Forelimb muscle (tissue), 1 donor: ENCODE measurements at places on chromosomes 16 and 17.

DNA sequence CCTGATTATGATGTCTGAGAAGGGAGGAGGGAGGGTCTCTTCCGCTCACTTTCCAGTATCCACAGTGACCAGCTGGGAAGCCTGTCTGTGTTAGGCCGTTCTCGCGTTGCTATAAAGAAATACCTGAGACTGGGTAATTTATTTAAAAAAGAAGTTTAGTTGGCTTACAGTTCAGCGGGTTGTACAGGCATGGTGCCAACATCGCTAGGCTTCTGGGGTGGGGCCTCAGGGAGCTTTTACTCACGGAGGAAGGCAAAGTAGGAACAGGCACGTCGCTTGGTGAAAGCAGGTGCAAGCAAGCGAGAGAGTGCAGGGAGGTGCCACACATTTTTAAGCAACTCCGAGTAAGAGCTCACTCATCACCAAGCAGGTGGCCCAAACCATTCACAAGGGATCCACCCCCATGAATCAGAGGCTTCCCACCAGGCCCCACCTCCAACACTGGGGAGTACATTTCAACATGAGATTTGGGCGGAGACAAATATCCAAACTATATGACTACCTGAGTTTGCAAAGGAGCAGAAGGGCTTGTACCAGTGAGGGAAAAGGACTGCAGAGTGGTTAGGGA lies 137.5 kb downstream of the CCDC182 start:
- no peak for DNase-seq

DNA sequence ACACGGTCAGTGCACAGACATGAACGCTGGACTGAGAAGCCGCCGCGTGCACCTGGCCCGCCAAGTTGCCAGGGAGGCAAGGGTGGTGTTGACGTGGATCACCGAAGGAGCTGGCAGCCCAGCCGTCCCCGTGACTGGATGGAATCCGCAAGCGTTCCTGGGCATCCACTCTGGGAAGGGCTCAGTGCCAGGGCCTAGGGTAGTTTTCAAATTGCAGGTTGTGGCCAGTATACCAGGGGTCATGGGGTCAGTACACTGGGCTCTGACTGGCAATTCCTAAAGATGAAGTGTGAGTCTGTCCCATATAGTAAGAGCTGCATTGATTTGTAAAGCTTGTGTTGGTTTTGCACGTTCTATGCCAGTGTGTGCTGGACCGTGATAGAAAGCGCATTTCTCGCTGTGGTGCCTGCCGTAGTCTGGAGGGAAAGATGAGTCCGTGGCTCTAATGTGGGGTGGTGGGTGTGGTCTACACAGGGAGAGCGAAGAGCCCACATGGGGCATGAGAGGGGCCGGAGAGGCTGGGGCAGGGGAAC lies 21.1 kb upstream of the METRNL start:
- DNase-seq = no peak

- no peak for DNase-seq
These were observed 11.0 kb downstream of the SIAH1 start for GRCh38 chr16:48374255-48374654.

- DNase-seq = no peak
These were observed 7.2 kb upstream of the GRB2 start for GRCh38 chr17:75412455-75413317.

DNA sequence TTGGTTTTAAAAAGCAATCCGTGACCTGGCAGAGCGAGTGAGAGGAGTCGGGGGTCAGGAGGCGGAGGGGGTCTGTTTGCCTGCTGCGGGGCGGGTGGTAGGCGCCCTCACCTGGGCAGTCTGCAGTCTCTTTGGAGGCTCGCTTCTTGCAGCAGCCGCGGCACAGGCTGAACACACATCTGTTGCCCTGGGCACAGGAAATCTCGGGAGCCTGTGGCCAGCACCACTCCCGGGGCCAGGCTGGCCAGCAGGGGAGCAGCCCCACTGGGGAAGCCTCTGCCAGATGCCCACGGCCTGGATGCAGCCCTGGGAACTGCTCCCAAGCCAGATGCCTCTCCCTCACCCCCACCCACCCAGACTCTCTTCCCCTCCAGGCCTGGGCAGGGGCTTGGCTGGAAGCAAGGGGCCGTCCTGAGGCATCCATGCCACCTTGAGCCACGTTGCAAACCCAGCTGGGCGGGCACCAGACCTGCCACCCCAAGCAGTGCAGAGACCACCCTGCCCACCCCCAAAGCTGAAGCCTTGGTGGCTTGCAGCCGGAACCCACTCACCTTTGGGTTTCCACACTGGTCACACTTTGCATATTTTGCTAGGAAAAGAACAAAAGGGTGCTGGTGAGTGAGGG lies 6.6 kb downstream of the GPS1 start:
- DNase-seq = no peak

GRCh38 chr16:54412037-54412436 lies 125.5 kb upstream of the IRX3 start:
- no peak for DNase-seq

GRCh38 chr16:86905302-86905701 lies 327.0 kb downstream of the FOXL1 start:
- no peak for DNase-seq

GRCh38 chr16:89953671-89954406 lies 5.3 kb downstream of the DEF8 start:
- DNase-seq = no peak

DNA sequence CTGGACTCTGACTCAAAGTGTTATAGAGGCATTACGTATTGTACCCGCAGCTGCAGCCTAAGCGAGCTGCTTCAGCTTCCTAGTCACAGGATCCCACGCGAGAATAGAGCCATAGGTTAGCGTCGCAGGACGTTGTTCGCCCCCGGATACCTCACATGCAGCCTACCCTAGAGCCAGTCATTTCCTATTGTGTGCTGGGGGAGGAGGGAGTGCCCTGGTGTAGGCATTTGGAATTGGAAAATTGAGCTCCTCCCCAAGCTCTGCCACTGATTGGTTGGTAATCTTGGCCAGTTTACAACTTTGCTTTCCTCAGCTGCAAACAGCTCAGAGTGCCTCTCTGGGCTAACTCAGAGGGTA lies 530 bp downstream of the NAA60 start:
- DNase-seq = no peak

- DNase-seq = no peak
These were observed 648 bp upstream of the ERCC4 start for GRCh38 chr16:13919330-13919682.

DNA sequence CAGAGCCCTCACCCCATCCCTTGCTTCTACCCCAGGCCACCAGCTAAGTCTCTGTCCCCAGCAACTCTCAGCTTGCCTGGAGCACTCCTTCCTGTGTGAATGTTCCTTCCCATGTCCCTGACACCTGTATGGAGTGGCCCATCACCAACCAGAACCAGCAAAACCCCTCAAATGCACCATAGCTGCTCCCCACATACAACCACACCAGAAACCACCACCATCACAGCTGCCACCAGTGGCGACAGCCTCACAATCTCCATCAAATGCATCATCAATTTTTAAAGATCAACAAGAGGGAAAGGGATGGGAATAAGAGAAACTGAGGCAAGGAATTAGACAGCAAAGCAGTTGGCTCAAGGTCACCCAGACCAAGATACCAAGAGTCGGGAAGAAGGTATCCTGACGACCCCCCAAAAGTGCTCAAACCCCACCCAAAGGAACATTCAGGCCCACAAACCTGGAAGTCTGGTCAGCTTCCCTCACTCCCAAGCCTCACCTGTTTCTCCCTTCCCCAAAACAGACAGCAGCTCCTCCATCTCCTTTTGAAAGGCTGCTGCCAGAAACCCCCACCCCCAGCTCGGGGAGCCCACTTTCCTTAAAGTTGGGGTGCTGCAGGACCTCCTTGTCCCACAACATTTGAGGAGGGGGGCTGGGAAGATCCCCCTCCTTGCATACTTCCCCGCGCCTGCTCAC lies 1.8 kb downstream of the SRCIN1 start:
- DNase-seq = no peak

GRCh38 chr17:1573932-1574696 lies 11.5 kb upstream of the PITPNA start:
- DNase-seq = no peak

DNA sequence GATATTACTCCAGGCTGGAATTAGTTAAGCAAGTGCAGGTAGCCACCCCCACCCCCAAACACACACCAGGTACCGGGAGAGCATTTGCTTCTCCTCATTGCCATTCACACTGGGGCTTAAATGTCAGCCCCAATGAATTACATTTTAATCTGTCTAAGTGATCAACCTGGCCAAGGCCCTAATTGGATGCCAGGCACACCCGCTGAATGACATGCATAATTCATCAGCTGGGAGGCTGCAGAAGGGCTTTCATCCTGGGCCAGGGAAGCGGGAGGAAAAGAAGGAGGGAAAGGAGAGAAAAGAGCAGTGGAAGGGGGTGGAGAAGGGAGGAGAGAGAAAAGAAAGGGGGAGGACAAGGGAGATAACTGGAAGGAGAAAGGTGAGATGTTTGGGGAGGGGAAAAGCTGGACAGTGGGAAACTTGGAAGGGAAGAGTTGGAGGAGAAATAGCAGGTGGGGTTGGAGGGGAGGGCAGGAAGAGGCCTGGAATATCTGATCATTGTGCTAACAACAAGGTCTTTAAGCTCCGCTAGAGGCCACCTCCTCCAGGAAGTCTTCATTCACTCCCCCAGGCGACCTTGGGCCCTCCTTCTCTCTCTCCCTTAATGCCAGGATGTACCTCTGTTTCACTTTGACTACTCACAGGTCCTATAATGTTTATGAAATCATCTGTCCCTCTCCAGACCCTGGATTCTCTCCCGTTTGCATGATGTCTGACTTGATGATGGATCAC lies 40.1 kb upstream of the CES5A start:
- DNase-seq = no peak

- no peak for DNase-seq
These were observed 17.6 kb upstream of the PHF12 start for GRCh38 chr17:28968914-28969295.

DNA sequence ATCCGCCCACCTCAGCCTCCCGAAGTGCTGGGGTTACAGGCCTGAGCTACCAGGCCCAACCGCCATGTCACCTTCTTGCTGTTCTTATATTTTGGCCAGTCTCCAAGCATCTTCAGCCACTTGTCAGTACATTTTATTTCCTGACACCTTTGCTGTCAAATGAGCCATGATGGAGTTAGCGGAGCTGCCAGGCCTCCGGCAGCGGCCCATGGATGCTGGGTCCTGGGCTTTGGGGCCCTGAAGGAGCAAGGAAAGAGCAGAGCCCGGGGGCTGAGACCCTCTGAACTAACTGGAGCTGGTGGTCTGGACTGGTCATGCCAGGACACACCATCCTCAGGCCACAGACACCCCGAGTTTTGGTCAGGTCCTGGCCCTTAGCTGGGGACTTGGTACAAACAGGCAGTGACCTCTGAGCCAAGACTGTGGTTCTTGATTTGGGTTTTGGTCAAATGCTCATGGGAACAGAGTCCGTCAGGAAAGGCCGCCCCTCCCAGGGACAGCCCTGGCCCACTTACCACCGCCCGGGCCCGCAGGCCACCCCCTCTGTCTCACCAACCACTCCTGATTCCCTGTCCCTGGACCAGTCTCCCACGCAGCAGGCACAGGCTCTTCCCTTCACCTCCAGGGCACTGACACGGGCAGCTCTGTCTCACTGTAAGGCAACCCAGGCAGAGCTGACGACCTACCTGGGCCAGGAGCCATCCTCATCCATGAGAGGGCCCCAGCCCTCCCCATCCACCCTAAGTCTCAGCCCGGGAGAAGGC lies 42.0 kb downstream of the TNFRSF13B start:
- no peak for DNase-seq

GRCh38 chr17:72370819-72371218 lies 250.0 kb downstream of the SOX9 start:
- no peak for DNase-seq

GRCh38 chr16:85635545-85636140 lies 22.5 kb downstream of the GSE1 start:
- DNase-seq = no peak

GRCh38 chr17:77141846-77142449 lies 1.2 kb downstream of the SEC14L1 start:
- DNase-seq = no peak

GRCh38 chr17:31856750-31857149 lies 2.3 kb downstream of the COPRS start:
- no peak for DNase-seq

- no peak for DNase-seq
These were observed 168.9 kb upstream of the NOG start for GRCh38 chr17:56424543-56425044.

DNA sequence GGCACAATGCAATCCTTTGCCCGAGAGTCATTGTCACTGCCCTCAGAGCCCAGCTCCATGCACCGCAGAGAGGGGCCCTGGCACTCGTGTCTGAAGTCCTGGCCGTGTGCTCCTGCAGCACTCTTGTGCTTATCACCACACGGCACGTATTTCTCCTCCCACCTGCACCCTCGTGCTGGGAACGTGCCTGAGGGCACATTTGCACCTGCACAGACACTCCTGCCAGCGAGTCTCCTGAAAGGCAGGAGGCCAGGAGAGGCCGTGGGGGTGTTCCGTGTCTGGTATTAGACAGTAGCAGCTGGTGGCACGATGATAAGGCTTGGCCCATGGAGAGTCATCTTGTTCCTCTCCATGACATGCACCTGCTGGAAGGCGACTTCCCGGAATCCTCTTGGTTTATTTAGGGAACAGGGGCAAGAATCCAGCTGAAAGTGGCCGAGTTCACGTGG lies 3.4 kb upstream of the ACSF3 start:
- DNase-seq = no peak

- DNase-seq = no peak
These were observed 7.3 kb downstream of the NT5C start for GRCh38 chr17:75124041-75124818.

DNA sequence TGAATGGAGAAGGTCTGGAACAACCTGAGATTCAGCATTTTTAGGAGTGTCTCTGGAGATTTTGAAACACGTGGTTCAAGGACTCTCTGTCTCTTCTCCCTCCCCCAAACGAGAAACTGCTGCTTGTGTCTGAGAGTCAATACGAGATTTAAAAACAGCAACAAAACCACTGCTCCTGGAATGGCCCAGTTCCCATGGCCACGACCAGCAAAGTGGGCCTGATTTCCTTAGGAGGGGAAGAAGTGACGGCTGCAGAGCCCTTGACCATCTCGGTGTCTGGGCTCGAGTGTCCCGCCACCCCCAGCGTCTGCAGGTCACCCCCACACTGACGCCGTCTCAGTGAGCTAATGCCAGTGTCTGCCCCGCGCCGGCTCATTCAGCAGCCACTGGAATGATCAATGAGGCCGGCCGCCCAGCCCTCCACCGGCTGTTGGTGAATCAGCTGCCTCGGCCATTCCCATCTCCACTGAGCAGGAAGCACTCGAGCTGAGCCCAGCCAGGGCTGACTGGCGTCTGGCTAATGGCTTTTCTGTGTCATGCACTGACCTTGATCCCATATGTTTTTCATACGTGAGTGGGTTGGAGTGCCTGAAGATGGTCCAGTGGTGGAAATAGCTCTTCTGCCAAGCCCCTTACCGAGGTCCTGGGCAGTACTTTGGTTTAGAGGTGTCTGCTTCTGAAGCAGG lies 151.8 kb downstream of the PITPNC1 start:
- no peak for DNase-seq

DNA sequence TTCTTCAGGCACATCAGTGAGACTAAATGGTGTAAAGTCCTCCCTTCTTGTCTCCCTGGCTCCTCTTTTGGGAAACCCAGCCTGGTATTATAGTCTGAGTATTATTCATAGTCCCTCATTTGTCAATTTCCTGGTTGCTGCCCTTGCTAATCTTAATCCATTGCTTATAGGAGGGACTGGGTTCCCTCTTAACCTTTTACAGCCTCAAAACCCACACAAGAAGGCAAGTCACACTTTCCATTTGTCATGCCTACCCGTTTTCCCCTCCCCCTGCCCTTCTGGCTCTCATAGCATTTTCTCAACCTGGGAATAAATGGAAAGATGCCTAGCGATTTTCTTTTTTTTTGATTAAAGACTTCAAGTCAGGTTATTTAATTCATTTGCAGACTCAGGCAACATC lies 124.8 kb downstream of the MAP2K6 start:
- DNase-seq = no peak
